WTC11 (cell line): ENCODE measurements at places on chromosomes 13 and 19. TPM values are rescaled to one million over a fixed set of nuclear protein-coding genes. Genes with fewer than 3 reads are reported as not detected.

Gene POU2F2
- 6.0 to 7.7 TPM (median 6.6 TPM) in 3 replicates for total RNA-seq

Gene GPR4
- total RNA-seq, result 0.11 to 0.48 TPM (median 0.44 TPM) in 3 replicates

Gene ANGPTL8
- total RNA-seq, result 0.30 TPM in 1 of 3 replicates, not detected in the others

- H3K4me1 ChIP-seq, result peaks cover 65% of the 10 kb centered on the region
- peak overlapping the region; percentile 98 for H3K27ac ChIP-seq
- DNase-seq, result no peak
- peaks cover 19% of the 10 kb centered on the region for H3K36me3 ChIP-seq
- H3K27me3 ChIP-seq, result peaks cover 19% of the 10 kb centered on the region
- H3K4me3 ChIP-seq, result peak overlapping the region; percentile 61
These were observed 94.9 kb downstream of the FAM216B start for GRCh38 chr13:42876270-42876714.

- no peaks in the 10 kb centered on the region for H3K27me3 ChIP-seq
- H3K36me3 ChIP-seq, result 0 out of 2 replicates have a peak, but pooled peaks cover 3% of the 10 kb centered on the region
- H3K27ac ChIP-seq, result no peak overlapping the region
- peak; percentile 79 for DNase-seq
These were observed 33.3 kb downstream of the MCF2L start for GRCh38 chr13:113002206-113002912.

GRCh38 chr19:56153507-56153906 lies 12.4 kb downstream of the ZNF444 start:
- DNase-seq, result peak; percentile 72
- peaks cover 41% of the 10 kb centered on the region for H3K36me3 ChIP-seq
- H3K4me1 ChIP-seq, result peaks cover 24% of the 10 kb centered on the region
- no peaks in the 10 kb centered on the region for H3K27me3 ChIP-seq
- H3K27ac ChIP-seq, result peak overlapping the region; percentile 85

- DNase-seq, result peak; percentile 92
- peak within 1 kb of the TSS; percentile 97 for H3K27ac ChIP-seq
- peaks cover 42% of the 10 kb centered on the region for H3K4me1 ChIP-seq
- peak within 1 kb of the TSS; percentile 83 for H3K4me3 ChIP-seq
- no peaks in the 10 kb centered on the region; the same call in 1 of the 2 replicates for H3K27me3 ChIP-seq
These were observed at the start of gene PAN3 for GRCh38 chr13:28138012-28138755. Gene PAN3, plus strand, starts transcription at chr13:28138545. Its CDS starts 113 bp downstream, at chr13:28138658.
